Stimulated activated CD4-positive, alpha-beta T cell treated with anti-CD3 and anti-CD28 coated beads, Interleukin-1b, Interleukin-23, amount 100 ng/mL, for 1 hour (primary cell): ENCODE measurements at places on chromosomes 2 and 18.

GRCh38 chr2:106274668-106275067, 80.6 kb upstream of the UXS1 start:
- DNase-seq, result no peak

DNA sequence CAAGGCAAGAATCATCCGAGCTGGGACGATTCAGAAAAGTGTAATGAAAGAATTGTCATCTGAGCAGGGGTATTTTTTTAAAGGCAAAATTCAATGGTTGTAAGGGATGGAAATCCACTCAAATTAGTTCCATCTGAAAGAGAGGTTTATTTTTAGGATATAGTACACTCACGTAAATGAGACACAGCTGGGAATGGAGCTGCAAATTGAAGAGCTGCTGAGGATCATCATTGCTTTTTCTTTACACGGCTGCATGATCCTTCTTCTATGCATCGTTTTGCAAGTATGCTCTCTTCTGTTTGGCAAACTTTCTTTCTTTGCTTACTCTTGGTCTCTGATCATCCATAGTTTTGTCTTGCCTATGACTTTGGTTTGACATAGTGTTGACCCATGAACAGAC, 27.4 kb upstream of the CUL3 start:
- DNase-seq, result no peak

DNA sequence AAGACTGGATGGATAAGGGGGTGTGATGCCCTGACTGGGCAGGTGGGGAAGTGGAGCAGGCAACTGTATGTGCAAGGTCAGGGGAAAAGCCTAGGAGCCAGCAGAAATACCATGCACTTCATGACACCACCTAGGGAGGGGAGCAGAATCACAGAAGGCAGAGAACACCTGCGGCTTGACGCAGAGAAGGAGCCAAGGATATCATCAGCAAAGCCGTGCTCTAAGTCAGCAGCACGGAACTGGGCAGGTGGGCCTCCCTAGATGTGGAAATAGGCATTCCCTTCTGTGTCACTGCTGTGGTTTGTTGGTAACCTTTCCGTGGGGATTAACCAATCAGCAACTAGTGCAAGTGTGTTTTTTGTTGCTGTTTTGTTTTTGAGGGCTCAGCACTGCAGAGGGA, 41.3 kb downstream of the HDLBP start:
- DNase-seq, result no peak

DNA sequence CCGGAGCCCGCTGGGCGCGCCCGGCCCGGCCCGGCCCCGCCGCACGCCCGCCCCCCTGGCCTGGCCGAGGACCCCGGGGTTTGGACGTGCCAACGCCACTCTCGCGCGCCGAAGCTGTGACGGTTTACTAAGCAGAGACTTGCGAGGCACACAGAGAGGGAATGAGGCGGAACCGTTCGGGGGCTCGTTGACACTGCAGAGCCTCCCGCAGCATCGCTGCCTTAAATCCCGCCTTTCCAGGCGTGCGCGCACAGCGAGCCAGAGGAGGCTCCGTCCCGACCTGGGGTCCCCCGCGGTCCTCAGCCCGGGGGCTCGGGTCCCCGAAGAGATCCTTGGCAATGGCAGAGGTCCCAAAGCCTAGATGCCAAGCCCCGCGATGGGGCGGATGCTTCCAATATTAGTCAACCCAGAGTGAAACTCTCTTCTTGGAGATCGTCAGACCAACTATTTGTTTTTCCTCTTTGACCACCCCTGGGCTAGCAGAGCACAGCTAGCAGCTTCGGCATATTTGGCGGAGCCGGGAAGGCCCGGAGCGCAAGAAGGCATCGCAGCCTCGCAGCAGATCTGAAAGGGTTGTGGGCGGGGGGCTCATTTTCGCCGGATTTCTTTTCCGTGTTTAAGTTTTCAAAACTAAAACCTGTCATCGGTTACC, at the start of gene ZNF385B:
Gene ZNF385B, minus strand, starts transcription at position 197 of the 652 bp plus-strand sequence.
- DNase-seq, result no peak

GRCh38 chr2:10826026-10826425, 13.4 kb upstream of the PDIA6 start:
- no peak for DNase-seq

DNA sequence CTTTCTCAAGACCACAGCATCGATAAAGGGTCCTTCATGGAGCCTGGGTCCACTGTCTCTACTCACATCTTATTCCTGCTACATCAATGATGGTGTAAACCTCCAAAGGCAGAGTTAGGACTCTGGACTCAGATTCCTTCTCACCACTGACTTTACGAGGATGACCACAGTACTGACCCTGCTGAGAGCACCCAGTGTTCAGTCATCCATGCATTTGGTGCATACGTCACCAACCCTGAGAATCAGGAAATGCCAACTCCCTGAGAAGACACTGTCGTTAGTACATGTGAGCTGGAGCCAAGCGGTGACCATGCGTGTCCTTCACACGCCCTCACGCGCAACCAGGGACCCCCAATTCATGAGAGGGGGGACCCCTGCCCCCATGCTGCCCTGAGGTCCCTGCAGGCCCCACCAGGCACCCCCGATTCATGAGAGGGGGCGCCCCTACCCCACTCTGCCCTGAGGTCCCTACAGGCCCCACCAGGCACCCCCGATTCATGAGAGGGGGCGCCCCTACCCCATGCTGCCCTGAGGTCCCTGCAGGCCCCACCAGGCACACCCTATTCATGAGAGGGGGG, 178.4 kb upstream of the TPO start:
- no peak for DNase-seq
